GM13977 (cell line): ENCODE measurements at places on chromosomes 7 and 10.

- no peak for DNase-seq
Observed at GRCh38 chr7:44291066-44291732, 34.2 kb downstream of the CAMK2B start.

DNA sequence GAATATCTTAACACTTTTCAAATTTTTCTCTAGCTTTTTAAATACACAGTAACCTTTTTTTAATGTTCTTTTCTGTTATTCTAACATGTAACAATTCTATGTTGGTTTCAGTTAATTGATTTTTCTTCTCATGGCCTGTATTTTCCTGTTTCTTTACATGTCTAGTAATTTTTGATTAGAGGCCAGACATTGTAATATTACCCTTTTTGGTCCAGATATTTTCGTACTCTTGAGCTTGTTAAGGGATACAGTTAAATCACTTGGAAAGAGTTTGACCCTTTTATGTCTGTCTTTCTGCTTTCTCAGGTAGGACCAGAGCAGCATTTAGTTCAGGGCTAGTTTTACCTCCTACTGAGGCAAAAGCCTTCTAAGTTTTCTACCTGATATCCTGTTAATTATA lies 45.0 kb downstream of the BICC1 start:
- no peak for DNase-seq

- DNase-seq: no peak
Observed at GRCh38 chr10:43595739-43596298, 10.4 kb upstream of the ZNF485 start.

GRCh38 chr10:95569368-95569767 lies 8.2 kb upstream of the SORBS1 start:
- DNase-seq: no peak

GRCh38 chr10:71468363-71469094 lies 71.8 kb downstream of the CDH23 start:
- no peak for DNase-seq

DNA sequence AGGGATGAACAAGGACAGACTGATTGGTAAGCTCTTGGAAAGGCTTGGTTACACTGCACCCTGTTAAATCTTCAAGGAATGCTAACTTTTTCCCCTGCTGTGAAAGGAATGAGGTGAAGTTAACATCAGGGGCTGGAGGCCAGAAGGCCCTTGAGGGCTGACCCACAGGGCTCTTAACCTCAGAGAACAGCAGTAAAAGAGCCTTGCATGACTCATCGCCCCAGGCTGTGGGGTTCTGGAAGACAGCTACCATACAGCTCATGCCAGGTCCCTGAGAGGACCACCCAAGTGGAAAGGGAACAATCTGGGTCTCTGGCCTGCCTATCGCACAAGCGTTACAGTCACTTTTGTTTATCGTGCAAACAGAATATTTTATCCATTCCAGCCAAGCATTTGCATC lies 54.4 kb downstream of the CYP2C9 start:
- no peak for DNase-seq

GRCh38 chr7:41992881-41993867 lies 243.8 kb downstream of the GLI3 start:
- DNase-seq: no peak

DNA sequence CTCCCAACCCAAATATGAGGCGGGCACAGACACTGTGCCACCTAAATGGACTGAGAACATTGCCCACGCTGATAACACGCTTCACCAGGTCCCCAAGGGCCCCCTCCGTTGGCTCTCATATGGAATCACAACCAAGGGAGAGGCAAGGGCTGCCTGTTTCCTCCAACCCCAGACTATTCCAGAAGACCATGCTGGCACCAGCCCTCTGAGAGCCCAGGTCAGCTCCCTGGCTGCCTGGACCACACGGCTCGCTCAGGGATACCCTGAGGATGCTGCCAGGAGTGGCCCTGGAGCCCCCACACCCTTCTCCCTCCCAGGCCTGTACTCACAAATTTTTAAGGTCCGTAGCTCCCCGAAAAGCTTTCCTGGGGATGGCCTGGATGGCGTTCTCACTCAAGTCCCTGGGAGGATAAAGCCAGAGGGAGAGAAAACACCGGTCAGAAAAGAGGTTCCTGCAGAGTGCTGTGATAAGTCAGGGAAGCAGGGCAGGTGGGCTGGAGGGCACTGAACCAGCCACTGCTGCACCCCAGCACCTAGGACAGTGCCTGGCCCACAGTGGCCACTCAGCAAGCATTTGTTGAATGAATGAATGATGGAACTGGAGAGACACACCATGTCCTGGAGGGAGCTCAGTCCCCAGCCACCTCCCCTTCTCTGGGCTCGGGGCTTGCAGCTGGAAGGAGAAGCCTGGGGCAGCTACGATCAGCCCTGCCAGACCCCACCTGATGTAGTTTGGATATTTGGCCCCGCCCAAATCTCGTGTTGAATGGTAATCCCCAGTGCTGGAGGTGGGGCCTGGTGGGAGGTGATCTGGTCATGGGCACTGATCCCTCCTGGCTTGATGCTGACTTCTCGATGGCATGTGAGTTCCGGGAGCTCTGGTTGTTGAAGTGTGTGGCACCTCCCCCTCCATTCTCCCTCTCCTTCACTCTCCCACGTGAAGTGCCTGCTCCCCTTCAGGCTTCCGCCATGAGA lies 119.8 kb downstream of the SLIT1 start:
- no peak for DNase-seq

- DNase-seq: no peak
Observed at GRCh38 chr7:36130236-36130945, 22.7 kb upstream of the EEPD1 start.

GRCh38 chr10:130782467-130782866 lies 529.1 kb downstream of the TCERG1L start:
- no peak for DNase-seq
